Hepatocyte (in vitro differentiated cells): ENCODE measurements at places on chromosomes 7 and 10. TPM values are rescaled to one million over a fixed set of nuclear protein-coding genes. Genes with fewer than 3 reads are reported as not detected.

GRCh38 chr7:42858570-42858969 is 53.3 kb downstream of the C7orf25 start:
- no peaks in the 10 kb centered on the region for H3K27me3 ChIP-seq
- no peaks in the 10 kb centered on the region for H3K4me1 ChIP-seq
- DNase-seq: no peak
- no peak overlapping the region for H3K4me3 ChIP-seq

DNA sequence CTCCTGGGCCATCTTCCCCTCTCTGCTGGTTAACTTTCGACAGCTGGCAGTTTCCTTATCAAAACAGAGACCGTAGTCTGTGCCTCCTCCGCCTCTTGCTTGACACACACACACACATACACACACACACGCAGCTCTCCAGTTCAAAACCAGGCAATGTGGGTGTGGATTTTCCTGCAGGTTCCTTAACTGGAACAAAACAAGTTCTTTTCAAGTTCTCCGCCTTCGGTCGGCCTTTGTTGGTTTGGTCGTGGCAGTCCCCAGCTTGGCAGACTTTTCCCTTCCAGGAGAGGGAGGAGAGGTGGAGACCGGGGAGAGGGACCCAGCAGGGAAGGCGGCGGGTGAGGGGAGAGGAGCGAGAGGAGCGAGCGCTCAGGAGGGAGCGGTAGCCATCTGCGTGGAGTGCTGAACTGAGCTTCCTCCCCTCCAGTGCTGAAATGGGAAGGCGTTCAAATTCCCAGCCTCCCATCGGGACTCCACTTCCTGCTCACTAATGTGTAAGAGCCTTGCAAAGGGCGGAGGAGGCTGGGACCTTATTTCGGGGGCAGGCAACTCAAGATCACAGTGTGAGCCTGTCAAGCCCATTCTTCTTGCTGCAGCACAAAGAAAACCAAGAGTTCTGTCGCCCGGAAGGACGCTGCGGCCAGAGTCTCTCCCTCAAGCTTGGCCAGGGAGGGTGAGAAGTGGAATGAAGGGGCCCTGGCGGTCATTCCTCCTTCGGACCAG is 120.6 kb downstream of the PRPF18 start:
- H3K27ac ChIP-seq: peak overlapping the region; percentile 78
- H3K4me1 ChIP-seq: peaks cover 33% of the 10 kb centered on the region
- peak; percentile 77 for DNase-seq

The PDCD11 gene
- total RNA-seq: 15.5 and 17.3 TPM in 2 replicates

The C10orf53 gene
- not detected in 2 replicates for total RNA-seq

DNA sequence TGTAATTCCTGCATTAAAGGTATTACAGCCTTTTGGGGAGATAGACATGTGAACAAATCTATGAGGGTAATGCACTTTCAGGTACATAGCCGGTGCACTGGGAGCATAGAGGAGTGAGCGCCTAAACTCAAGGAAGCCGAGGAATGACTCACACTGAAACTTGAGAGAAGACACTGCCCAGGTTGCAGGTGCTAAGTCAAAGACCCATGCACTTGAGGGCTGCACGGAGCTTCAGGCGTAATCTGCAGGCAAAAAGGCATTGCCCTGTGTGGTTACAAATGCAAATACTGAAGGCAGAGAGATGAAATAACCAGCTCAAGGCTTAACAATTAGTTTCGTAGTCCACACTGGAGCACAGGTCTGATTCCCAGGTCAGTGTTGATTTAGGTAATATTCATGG is 51.0 kb upstream of the OSBPL3 start:
- no peak for DNase-seq
- peaks cover 7% of the 10 kb centered on the region for H3K4me1 ChIP-seq
- no peak overlapping the region for H3K27ac ChIP-seq
- no peak overlapping the region for H3K4me3 ChIP-seq
- no peaks in the 10 kb centered on the region for H3K36me3 ChIP-seq

The HYCC1 gene
- total RNA-seq: 37.6 and 58.1 TPM in 2 replicates

The ST8SIA6 gene
- total RNA-seq: 0.24 TPM in 1 of 2 replicates, not detected in the other

GRCh38 chr10:43407148-43407575 is 1.8 kb downstream of the HNRNPF start:
- H3K27ac ChIP-seq: peak overlapping the region; percentile 97
- H3K27me3 ChIP-seq: no peaks in the 10 kb centered on the region
- no peaks in the 10 kb centered on the region for H3K36me3 ChIP-seq
- peak; percentile 80 for DNase-seq

The SPDYE2 gene
- total RNA-seq: not detected in 2 replicates

The IL2RA gene
- total RNA-seq: not detected in 2 replicates

DNA sequence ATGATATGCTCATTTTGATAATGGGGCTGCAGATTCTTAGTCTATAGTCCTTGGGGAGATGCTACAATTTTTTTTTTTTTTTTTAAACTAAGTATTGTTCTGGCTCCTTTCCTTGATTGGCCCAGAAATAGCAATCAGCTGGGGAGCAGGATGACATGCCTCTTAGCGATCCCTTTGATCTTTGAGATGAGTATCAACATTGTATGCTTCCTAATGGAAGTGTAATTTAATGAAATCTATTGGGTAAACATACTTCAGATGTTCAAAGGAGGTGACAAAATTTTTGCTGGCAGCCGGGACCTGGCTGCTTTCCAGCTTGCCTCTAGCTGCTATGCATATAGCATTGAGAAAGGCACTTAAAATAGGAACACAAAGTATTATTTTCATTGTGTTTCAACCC is 43.5 kb downstream of the VTI1A start:
- H3K27me3 ChIP-seq: no peaks in the 10 kb centered on the region
- H3K4me3 ChIP-seq: no peak overlapping the region
- peak; percentile 23 for DNase-seq
- peaks cover 4% of the 10 kb centered on the region for H3K4me1 ChIP-seq
- H3K36me3 ChIP-seq: no peaks in the 10 kb centered on the region

- no peaks in the 10 kb centered on the region for H3K27me3 ChIP-seq
- H3K4me1 ChIP-seq: no peaks in the 10 kb centered on the region
- no peaks in the 10 kb centered on the region for H3K36me3 ChIP-seq
- H3K27ac ChIP-seq: no peak overlapping the region
Observed at GRCh38 chr7:1358376-1359050, 100.8 kb downstream of the MICALL2 start.

DNA sequence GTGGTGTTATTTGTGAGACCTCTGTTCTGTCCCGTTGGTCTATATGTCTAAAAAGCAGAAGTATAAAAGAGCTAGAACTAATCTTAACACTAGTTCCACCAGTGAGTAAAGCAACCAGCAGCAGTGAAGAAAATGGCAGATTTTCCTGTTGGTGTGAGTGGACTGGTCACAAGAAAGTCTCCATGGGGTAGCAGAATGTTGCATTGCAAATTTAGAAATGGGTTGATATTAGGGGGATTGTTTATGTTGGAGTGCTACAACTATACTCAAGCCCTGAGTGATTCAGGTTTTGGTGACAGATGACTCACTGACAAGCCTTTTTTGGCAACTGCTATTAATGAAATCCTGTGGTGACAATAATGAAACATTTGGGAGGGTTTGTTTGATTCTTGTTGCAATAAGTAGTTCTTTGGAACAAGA is 5.6 kb downstream of the AVL9 start:
- H3K27me3 ChIP-seq: no peaks in the 10 kb centered on the region
- no peak for DNase-seq
- H3K4me3 ChIP-seq: no peak overlapping the region
- H3K4me1 ChIP-seq: peaks cover 10% of the 10 kb centered on the region
- peak overlapping the region; percentile 23 for H3K27ac ChIP-seq

- H3K36me3 ChIP-seq: no peaks in the 10 kb centered on the region
- H3K27ac ChIP-seq: peak overlapping the region; percentile 54
- H3K27me3 ChIP-seq: no peaks in the 10 kb centered on the region
- peak; percentile 63 for DNase-seq
- H3K4me3 ChIP-seq: no peak overlapping the region
- H3K4me1 ChIP-seq: peaks cover 6% of the 10 kb centered on the region
Observed at GRCh38 chr7:114944745-114945625, 23.1 kb downstream of the MDFIC start.

The OGDH gene
- 61.1 and 65.3 TPM in 2 replicates for total RNA-seq

- DNase-seq: no peak
- no peak overlapping the region for H3K27ac ChIP-seq
- H3K36me3 ChIP-seq: no peaks in the 10 kb centered on the region
- H3K4me1 ChIP-seq: no peaks in the 10 kb centered on the region
- H3K4me3 ChIP-seq: no peak overlapping the region
Observed at GRCh38 chr7:4245135-4245865, 436.8 kb upstream of the FOXK1 start.

DNA sequence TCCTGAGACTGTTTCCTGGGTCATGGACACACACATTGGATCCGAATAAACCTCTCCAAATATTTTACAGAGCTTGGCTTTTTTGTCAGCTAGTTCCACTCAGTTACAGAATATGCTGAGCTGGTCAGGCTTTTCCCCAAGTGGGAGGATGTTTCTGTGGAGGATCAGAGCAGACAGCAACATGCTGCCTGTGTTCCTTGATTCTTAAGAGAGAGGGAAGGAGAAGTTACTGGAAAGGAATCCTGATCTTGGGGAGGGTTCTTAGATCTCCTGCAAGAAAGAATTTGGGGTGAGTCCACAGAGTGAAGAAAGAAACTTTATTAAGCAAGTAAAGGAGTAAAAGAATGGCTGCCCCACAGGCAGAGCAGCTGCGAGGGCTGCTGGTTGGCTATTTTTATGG is 76.8 kb upstream of the RPA3 start:
- peaks cover 25% of the 10 kb centered on the region for H3K4me1 ChIP-seq
- no peaks in the 10 kb centered on the region for H3K27me3 ChIP-seq
- DNase-seq: no peak
- no peaks in the 10 kb centered on the region for H3K36me3 ChIP-seq
- peak overlapping the region; percentile 66 for H3K27ac ChIP-seq

- no peaks in the 10 kb centered on the region for H3K36me3 ChIP-seq
- H3K27me3 ChIP-seq: no peaks in the 10 kb centered on the region
- no peak overlapping the region for H3K27ac ChIP-seq
Observed at GRCh38 chr7:38825721-38826440, 83.1 kb downstream of the VPS41 start.

The DRGX gene
- total RNA-seq: not detected in 2 replicates

The EMX2 gene
- total RNA-seq: 0.12 TPM in 1 of 2 replicates, not detected in the other

DNA sequence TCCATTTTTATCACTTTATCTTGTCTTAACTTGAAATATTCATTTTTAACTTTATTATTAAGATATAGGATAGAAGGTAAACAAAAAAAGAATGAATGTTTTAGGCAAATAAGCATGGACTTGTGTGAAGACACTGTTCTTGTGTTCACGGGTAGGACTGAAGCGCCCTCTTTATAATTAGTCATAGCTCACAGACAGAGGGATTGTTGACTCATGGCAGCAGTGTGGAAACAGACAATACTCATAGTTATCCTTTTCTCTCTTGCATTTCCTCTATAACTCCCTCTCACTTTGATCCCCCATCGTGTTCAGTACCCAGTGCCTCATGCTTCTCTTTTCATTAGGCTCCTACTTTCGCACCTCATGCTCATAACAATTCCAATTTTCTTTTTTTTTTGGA is 731.8 kb downstream of the PHTF2 start:
- no peak overlapping the region for H3K27ac ChIP-seq
- DNase-seq: no peak
- H3K27me3 ChIP-seq: no peaks in the 10 kb centered on the region
- H3K4me3 ChIP-seq: no peak overlapping the region
- no peaks in the 10 kb centered on the region for H3K36me3 ChIP-seq

GRCh38 chr7:21368317-21368716 is 59.6 kb upstream of the SP4 start:
- H3K4me3 ChIP-seq: no peak overlapping the region
- no peak for DNase-seq
- no peaks in the 10 kb centered on the region for H3K27me3 ChIP-seq
- H3K4me1 ChIP-seq: peaks cover 10% of the 10 kb centered on the region
- no peak overlapping the region for H3K27ac ChIP-seq

DNA sequence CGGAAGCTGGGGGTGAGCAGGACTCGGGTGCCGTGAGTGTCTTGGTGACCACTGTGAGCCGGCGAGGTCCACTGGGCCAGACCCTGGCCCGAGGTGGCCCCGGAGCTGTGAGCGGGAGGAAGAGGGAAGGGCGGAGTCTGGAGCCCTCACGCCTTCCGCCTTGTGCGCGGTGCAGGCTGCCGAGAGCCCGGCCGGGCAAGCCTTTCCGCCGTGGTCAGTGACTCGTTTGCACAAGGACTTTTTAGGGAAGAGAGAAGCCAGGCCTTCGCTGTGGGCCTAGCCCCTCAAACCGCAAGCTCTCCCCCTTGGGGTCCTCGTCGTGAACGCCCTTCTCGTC is 40.9 kb upstream of the ZNF32 start:
- peaks cover 10% of the 10 kb centered on the region for H3K27me3 ChIP-seq
- H3K36me3 ChIP-seq: no peaks in the 10 kb centered on the region
- DNase-seq: peak; percentile 56
- H3K4me3 ChIP-seq: peak overlapping the region; percentile 69

DNA sequence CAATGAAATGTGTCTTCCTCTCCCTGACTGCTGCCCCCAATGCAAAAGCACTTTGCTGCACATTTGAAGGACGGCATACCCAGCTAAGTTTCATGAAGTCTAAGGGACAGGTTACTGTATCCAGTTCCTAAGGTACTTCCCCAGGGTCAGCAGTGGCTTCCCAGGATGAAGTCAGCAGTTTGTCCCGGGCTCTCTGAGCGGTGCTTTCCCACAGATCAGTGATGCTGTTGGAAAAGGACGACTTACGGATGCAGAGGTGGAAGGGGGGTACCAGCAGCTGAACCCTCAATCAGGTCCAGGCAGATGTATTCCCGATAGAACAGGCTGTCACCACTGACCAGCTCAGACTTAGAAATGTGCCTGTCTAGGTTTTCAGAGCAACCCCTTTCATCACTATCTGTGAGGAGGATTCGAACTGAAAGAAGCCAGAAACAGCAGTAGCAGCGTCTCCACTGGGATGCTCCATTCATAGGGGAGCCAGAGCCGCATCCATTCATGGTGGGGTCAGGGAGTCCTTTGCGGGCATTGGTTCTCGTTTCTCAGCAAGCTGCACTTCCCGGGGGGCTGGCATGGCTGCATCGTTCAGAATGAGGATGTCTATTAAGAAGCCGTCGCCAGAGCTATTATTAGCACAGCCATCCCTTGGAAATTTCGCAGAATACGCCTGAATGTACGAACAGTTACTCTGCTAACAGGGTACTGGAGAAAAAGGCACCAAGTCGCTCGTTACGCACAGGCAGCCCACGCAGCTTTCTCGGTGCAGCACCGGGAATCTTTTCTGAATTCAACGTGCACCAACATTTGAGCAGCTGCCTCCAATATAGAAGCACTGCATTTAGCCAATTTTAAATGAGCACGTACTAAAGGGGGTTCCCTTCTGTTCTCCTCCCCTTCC is 303.7 kb downstream of the PRPF18 start:
- H3K36me3 ChIP-seq: no peaks in the 10 kb centered on the region
- peak; percentile 20 for DNase-seq
- peak overlapping the region; percentile 48 for H3K4me3 ChIP-seq
- H3K4me1 ChIP-seq: no peaks in the 10 kb centered on the region
- H3K27ac ChIP-seq: no peak overlapping the region

GRCh38 chr10:108894402-108895301 is 1028.7 kb downstream of the XPNPEP1 start:
- DNase-seq: no peak
- no peaks in the 10 kb centered on the region for H3K27me3 ChIP-seq
- H3K36me3 ChIP-seq: no peaks in the 10 kb centered on the region
- no peak overlapping the region for H3K4me3 ChIP-seq

DNA sequence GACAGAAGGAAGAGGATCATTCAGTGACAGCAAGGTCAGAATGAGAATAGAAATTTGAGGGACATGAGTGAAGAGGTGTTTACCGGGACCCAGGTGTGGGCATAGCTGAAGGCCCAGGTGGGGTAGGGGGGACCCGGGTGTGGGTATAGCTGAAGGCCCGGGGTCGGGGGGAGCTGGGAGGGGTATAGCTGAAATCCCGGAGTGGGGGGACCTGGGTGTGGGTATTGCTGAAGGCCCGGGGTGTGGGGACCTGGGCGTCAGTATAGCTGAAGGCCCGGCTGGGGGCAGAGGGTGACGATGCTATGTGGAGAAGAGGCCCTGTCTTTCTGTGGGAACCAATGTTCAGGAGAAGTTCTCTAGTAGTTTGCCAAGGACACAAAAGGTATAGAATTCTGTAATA is 183.0 kb upstream of the PITRM1 start:
- H3K36me3 ChIP-seq: no peaks in the 10 kb centered on the region
- DNase-seq: no peak
- H3K4me3 ChIP-seq: no peak overlapping the region
- H3K27ac ChIP-seq: no peak overlapping the region
- no peaks in the 10 kb centered on the region for H3K4me1 ChIP-seq
